ENCODE measurements at places on chromosomes 6 and 20.

DNA sequence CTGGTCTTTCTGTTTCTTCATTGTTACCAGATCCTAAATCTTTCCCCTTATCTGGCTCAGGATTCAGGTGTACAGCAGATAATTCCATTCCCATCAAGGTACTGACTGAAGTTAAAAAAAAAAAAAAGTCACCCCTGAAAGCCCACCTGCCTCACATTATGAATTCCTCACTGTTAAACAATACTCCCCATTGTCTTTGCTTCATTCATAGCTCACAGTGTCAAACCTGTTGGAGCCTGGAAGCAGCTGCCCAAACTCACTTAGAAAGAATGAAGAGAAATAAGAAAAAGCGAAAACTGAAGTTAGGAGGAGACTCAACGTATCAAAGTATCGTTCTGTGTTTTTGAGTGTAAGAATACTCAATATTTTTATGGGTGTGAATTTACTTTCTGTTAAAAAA, 1.8 kb upstream of the DCBLD1 start:
- no peak for DNase-seq

GRCh38 chr6:154134471-154135147, 95.6 kb downstream of the OPRM1 start:
- no peak for DNase-seq

GRCh38 chr6:34226731-34227586, 9.7 kb upstream of the HMGA1 start:
- DNase-seq, result no peak

- DNase-seq, result no peak
These were observed 10.4 kb downstream of the COX7A2 start for GRCh38 chr6:75233092-75233615.

GRCh38 chr6:53513519-53513966, 31.4 kb downstream of the GCLC start:
- DNase-seq, result no peak

DNA sequence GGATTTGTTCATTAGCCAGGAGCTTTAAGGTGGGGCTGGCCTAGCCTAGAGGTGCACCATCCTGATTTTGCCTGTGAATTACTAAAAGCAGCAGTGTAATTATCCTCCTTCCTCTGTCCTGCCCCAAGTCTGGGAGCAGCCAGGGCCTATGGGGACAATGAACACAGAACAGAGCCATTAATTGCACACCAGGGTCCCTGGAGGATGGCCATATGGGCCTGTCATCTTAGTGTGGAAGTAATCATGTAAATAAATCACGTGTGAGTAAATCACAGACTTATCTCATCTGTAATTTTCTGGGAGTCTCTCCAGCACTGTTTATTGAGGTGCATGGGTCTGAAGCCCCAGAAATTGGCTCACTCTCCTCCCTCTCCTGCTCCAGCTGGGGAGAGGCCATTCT, 176.3 kb downstream of the LRFN2 start:
- no peak for DNase-seq

GRCh38 chr20:63836458-63837344, 5.6 kb upstream of the ZBTB46 start:
- no peak for DNase-seq

DNA sequence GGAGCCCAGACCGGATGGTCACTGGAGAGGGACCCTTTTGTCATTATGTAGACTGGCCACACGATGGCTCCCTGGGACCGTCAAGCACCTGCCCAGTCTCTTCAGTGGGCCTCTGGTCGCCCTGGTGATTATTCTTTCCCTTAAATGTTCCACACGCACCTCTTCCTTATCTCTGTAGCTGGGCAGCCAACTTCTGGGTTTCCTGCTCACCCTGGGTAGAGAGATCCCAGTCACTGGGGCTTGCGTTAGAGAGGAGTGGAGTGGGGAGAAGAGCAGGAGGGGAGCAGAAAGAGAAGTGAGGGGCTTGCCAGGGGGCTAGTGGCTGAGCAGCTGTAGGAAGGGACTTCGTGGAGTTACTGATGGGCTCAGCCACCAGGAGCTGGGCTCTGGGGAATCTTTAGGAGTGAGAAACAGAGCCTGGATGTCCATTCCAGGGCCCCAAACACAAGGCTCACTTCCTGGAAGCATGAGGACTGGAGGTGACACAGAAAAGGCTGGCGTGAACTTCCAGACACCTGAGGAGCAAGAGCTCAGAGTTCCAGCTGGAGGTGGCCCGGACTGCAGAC, 150.1 kb downstream of the DHX35 start:
- DNase-seq, result peak; percentile 2

GRCh38 chr20:54110457-54110856, 40.1 kb upstream of the BCAS1 start:
- DNase-seq, result no peak

GRCh38 chr6:19204445-19204844, 632.7 kb upstream of the ID4 start:
- DNase-seq, result no peak

DNA sequence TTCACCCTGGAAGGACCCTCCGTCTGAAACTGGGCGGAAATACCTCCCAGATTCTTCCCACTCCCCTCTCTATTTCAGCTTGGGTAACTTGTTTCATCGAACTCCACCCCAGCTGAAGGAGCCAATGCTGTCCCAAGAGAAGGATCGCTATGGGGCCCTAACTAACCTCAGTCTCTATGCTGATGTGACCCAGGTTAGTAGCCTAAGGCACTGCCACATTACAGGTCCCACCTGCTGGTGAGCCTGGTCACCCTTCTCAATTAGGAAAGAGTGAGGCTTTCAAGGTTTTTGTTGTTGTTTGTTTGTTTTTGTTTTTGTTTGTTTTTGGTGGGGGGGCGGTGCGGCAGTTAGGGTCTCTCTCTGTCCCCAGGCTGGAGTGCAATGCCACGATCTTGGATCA, 168.4 kb downstream of the OR2B2 start:
- no peak for DNase-seq

DNA sequence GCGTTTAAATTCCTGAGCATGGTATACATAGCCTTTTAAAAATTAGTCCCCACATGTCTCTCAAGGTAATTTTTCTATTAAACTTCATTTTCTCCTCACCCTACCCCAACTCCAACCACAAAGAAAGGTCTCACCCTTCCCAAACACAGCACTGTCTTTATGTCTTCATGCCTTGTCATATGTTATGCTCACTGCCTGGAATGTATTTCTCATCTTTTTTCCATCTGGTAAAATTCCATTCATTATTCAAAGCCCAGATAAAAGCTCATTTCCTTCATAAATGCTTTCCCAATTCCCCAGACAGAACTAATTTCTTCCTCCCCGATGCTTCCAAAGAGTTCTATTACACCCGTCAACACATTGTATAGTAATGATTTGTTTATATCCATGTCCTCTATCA, 302.0 kb downstream of the ALDH8A1 start:
- DNase-seq, result no peak

GRCh38 chr20:63968928-63969760, 586 bp downstream of the ZNF512B start:
- DNase-seq, result no peak

- no peak for DNase-seq
These were observed 209.3 kb upstream of the SOX4 start for GRCh38 chr6:21384216-21384615.

GRCh38 chr20:19501476-19502115, 256.5 kb upstream of the RIN2 start:
- DNase-seq, result no peak

DNA sequence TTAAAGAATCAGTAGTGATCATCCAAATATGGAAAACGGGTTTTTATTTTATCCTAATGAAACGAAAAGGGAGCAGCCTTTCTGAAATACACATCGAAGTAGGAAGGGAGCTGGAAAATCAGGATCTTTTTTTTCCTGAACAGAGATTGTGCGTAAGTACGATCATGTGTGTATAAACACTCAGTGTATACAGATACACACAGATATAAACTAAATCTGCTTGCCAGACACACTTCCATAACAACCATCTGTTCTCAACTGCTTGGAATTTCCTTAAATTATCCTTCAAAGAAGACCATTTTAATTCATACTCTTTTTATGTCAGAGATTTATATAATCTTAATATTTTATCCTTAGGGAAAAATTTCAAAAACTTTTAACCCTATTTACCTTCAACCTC, 110.7 kb downstream of the CHD6 start:
- no peak for DNase-seq

DNA sequence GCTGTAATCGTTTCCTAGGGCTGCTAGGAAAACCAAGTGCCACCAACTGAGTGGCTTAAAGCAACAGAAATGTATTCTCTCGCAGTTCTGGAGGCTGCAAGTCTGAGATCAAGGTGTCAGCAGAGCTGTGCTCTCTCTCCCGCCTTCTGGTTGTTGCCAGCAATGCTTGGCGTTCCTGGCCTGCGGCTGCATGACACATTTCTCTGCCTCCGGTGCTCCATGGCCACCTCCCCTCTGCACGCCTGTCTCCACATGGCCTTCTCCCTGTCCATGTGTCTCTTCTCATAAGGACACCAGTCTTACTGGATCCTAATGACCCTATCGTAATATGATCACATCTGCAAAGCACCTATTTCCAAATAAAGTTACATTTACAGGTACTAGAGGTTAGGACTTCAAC, 91.7 kb upstream of the AKAP12 start:
- DNase-seq, result no peak

GRCh38 chr6:6469074-6469473, 119.4 kb upstream of the LY86 start:
- no peak for DNase-seq

GRCh38 chr20:34112600-34113101, 608 bp upstream of the EIF2S2 start:
- no peak for DNase-seq

DNA sequence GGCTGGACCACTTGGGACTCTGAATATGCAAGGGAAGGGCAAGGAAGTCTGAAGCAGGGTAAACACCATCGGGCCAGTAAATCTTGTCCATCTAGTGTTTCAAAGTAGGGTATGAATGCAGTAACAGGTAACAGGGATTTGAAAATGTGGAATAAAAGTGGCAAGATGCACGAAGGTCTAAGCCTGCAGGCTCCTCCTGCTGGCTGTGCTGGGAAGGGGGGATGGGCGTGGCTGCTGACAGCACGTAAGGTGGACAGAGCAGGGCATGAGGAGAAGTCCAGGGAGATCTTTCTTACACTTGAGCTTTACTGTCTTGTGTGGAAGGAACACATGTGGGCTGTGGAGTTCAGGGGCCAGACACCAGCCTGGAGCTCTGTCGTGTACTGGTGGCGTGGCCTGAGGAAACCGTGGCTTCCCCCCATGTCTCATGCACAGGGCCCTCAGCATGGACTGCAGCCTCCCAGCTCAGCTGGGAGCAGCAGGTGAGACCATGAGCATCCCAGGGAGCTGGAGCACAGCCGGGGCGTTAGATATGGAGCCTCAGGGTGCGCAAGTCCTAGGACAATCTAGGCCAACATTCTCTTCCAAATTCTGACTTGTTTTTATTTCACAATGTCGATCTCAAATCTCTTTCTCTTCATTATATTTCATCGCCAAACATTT, 84.5 kb downstream of the SLC22A23 start:
- DNase-seq, result no peak

DNA sequence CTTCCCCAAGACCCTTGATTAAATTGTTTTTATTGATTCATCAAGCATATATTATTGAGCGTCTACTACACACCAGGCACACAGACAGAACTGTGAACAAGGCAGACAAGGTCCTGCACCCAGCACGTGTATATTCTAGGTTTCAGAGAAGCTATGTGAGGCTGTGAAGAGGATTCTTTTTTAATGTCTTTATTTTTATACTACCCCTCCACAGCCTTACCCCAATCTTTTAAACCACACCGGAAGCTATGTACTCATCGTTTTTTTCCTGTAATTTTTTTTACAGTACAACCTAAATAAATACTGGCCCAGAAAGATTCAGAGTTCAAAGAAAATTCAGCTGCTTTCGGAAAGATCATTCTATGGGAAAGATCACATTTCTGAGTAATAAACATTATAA, 10.0 kb downstream of the SGK1 start:
- DNase-seq, result no peak

GRCh38 chr20:34538671-34539123, 19.8 kb upstream of the MAP1LC3A start:
- peak; percentile 47 for DNase-seq

DNA sequence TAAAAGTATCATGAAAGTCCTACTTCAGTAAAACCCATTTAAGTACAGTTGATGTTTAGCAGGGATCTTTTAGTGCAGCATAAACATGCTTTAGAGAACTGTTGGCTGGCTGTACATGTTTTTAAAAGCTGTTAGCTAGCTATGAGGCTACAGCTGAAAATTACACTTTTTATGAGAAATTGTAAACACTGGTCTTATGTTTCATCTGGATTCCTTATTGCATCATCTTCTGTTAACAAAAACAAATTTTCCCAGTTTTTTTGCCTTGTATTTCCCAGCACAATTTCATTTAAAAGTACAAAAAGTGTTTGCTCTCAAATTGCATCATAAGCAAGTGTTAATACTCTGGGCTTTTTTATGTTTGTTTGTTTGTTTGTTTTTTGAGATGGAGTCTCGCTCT, 18.3 kb upstream of the HLA-E start:
- DNase-seq, result no peak

- no peak for DNase-seq
These were observed 78.4 kb downstream of the GMPR start for GRCh38 chr6:16316741-16317251.

DNA sequence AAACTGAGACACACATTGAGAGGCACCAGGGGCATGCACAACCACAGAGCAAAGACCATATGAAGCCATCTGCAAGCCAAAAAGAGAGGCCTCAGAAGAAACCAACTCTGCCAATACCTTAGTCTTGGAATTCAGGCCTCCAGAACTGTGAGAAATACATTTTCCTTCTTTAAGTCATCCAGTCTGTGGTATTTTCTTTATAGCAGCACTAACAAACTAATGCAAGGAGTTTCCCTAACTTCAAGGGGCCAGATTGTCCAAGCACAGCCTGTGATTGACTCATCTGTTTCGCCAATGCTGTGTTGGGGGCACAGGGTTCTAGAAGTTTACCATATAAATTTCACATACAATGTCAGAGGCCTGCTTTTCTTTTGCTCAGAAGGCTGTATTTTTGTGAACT, 364.6 kb downstream of the GJA1 start:
- DNase-seq, result no peak

DNA sequence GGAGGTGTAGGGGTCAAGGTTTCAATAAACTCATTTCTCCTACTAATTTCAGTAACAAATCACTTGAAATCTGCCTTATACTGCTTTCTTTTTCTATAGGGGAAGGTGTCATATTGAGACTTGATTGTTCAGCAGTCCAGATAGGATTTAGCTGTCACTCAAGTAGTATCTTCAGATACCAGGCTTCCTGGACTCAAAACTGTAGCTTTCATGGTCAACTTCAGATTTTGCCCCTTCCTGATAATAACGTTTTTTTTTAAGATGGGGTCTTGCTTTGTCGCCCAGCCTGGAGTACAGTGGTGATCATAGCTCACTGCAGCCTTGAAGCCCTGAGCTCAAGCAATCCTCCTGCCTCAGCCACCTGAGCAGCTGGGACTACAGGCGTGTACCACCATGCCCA, 77.8 kb downstream of the JAG1 start:
- no peak for DNase-seq

GRCh38 chr6:43359381-43359780, 10.1 kb downstream of the ZNF318 start:
- no peak for DNase-seq

- DNase-seq, result no peak
These were observed 22.1 kb upstream of the EYA2 start for GRCh38 chr20:46872328-46873211.
